ENCODE measurements at places on chromosomes 1 and 21. TPM values are rescaled to one million over a fixed set of nuclear protein-coding genes. Genes with fewer than 3 reads are reported as not detected.

- no peak for DNase-seq
These were observed 41.1 kb upstream of the RUNX3 start for GRCh38 chr1:24970926-24971875.

The LCE3E gene
- not detected for total RNA-seq

The C1QB gene
- 198 TPM for total RNA-seq

- no peak for DNase-seq
These were observed 80.6 kb upstream of the LAMC2 start for GRCh38 chr1:183105449-183105848.

GRCh38 chr21:17002594-17003257 is 510.1 kb upstream of the CXADR start:
- DNase-seq: no peak

DNA sequence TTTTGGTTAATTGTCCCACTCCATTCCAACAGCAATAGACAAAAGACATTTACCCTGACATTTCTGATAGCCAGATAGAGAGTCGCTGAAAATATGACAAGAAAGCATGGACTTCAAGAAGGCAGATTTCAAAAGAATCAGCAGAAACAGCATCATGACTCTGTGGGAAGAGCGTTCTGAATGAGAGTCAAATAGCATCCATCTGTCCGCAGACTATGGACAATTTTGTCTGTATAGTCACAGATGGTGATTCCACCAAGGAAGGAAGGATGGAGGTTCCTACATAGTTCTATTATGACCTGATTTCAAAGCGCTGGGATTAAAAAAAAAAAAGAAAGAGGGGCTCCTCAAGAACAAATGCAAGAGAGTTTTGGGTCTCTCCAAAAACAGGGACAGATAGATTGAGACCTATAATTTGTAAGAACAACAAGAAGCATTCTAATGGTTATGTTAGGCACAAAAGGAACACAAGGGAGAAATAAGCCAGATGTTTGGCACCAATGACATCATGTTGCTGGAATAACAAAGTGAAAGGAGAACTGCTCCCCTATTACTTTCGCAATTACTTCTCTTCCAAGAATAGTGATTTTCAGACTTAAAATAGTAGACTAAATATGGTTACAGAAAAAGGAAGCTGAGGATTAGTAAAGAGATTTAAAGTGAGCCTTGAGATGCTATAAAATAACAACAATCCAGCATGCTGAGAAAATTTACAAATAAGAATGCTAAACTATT is 28.5 kb downstream of the NIBAN1 start:
- DNase-seq: no peak

DNA sequence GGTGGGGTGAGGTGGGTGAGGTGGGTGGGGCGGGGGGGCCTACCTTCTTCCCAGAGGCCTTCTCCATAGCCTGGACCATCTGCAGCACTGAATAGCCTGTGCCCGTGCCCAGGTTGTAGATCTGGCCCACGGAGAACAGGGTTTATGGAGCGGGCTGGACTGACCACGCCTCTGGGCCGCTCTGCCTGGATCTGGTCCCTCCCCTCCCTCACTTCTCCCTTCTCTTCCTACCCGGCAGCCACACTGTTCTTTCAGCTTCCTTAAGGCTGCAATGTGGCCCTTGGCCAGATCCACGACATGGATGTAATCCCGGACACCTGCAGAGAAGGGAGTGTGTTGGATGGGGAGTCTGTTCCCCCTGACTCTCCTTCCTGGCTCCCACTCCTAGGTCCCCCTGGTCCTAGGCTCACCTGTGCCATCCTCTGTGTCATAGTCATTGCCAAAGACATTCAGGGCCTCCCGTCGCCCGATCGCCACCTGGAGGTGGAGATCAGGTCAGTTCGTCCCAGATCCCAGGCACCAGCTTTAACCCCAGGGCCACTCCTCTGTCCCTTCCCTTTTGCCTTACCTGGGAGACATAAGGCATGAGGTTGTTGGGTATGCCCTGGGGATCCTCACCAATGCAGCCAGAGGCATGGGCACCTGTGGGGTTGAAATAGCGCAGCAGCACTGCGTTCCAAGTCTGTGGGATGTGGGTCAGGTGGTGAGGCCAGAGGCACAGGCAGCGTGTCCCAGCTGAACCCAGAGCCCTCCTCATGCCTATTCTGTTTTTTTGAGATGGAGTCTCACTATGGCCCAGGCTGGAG is 3.9 kb downstream of the GALE start:
- no peak for DNase-seq

The C4BPA gene
- not detected for total RNA-seq

DNA sequence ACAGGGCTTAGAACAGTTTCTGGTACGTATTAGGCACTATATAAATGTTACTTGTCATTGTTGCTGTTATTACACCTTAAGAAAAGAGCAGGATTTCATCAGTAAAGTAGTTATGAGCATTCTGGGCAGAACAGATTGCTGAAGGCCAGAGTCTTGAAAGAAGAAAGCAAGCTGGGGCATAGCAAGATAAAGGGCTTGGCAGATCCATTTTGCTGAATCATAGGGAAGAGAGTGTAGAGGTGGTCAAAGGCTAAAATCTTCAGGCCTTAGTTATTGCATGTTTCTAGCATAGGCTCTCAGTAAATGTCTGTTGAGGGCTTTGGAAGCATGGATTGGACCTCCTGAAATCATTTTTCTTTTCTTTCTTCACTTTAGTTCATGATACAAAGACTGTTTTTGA is 67.5 kb downstream of the PLA2G4A start:
- DNase-seq: no peak

- DNase-seq: no peak
These were observed 45.4 kb downstream of the BARHL2 start for GRCh38 chr1:90671741-90672140.

DNA sequence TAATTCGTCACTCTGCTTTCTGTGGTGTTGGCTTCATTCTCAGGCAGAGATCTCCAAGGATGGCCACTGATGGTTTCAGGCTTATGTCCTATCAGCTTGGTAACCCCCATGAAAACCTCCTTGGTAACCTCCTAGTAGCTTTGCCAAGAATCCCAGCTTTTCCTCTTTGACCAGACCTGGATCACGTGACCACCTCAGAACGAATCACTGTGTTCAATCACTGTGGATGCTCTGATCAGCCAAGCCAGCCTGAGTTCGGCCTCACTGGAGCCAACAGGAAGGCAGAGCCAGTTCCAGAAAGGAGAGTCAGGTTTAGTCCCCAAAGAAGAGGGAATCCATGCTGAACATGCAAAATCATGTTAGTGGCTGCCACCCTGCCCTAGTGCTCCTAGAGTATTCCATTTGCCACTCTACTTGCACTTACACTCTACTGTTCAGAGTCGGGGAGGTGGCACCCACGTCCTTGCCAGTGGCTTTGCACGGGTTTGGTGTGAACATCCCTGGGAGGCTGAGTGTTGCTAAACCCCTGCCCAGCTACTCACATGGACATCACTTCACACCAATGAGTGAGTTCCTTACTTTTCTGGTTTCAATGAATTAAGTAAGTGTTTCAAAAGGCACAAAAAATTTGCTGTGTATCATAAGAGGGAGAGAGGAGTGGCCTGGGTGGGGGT is 33.5 kb upstream of the SSBP3 start:
- no peak for DNase-seq

The CDA gene
- 2.2 TPM for total RNA-seq

DNA sequence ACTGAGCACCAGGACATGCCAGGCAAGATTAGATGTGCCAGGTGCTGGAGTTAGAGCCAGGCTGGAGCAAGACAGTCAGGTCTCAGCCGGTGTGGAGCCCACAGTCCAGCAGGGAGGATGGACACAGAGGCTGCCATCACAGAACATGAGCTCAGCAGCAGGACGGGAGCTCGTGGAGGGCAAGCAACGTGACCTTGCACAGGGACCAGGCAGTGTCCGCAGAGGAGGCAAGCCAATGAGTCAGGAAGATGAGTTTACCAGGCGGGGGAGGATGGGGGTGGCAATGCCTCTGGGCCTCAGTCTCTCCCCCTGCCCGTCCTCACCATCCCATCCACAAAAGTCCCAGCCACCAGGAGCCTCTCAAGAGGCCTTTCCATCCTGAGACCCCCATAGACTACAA is 20.7 kb upstream of the ZC3H12A start:
- no peak for DNase-seq

DNA sequence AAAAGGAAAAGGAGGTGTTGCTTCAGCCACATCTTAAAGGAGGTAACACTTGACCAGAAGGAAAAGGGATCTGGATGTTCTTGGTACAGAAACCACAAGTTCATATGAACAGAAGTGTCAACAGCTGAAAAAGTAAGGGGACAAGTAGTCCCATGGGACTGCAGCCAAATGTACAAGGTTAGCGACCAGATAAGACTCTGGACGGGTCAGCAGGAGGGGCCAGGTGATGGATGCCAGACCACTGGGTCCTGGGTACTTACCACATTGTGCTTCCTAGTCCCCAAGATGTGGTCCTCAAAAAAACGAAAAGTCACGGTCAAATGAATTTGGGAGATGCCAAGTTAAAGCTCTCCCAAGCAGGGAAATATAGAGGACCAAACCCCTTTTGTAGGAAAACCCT is 16.6 kb upstream of the BMP8A start:
- DNase-seq: no peak

- DNase-seq: no peak
These were observed 223.2 kb downstream of the BACH1 start for GRCh38 chr21:29521872-29522271.

DNA sequence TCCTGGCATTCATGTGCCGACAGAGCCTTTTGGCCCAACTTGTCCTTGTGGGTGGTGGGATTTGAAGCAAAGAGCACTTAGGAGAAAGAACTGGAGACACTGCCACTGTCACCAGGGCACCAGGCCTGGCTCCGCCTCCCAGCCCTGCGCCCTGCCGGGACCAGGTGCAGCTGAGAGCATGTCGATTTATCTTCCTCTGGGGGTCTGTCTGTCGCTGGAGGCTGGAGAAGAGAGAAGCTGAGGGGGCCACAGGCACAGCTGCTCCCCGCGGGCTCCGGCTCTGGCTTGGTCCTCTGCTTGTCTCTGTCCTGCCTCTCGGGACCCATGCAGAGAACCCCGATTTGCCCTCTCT is 28.2 kb downstream of the PCNT start:
- no peak for DNase-seq

The GUCA2B gene
- total RNA-seq: not detected

The RAP1GAP gene
- 18.7 TPM for total RNA-seq

- no peak for DNase-seq
These were observed 14.0 kb upstream of the PKP1 start for GRCh38 chr1:201269281-201269680.

DNA sequence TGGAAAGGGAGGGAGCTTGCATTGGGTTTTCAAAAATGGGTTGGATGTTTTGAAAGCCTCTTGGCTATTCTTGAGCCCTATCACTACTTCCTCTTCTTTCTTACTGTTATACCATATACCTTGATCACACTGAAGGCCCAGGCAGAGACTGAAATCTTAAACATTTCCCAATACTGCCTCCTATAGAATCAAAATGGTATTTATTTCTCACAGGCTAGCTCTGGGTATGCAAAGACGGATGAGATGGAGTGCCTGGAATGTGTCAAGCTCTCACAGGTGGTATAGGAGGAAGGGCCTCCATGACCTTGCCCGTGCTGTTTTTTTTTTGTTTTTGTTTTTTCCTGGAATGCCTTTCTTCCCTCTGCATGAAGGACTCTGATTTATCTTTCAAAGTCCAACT is 268.4 kb upstream of the USP24 start:
- no peak for DNase-seq

The SCYL3 gene
- total RNA-seq: 5.7 TPM

The MTX1 gene
- total RNA-seq: 21.2 TPM

The ATP1A2 gene
- 323 TPM for total RNA-seq
